ENCODE measurements at places on chromosomes 6 and 20.

GRCh38 chr20:35316086-35316485, 23.9 kb upstream of the FAM83C start:
- DNase-seq: no peak

DNA sequence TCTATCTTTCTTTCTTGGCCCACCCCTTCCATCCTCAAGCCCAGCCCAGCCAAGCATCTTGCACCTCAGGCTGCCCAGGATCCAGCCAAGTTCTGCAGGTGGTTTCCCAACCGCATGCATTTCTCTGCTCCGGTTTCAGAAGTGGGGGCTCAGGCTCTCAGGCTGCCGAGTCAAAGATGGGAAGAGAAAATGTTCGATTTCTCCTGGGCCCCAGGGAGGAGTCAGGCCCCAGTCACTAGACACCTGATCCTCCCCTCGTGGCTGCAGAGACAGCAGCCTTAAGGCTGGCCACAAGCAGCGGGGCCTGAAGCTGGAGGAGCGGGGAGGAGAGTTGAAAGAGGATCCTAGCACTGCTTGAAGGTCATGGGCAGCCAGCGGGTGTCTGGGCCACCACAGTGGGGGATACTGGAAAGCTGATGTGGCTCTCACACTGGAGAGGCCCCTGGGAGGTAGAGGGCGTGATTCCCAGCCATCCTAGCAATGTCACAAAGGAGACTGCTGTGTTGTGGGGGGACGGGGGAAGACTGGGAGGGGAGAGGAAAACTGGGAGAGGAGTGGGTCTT, 42.2 kb upstream of the ZFAND3 start:
- DNase-seq: no peak

- DNase-seq: no peak
These were observed 427 bp upstream of the NFKBIE start for GRCh38 chr6:44265722-44266233.

GRCh38 chr20:48656137-48656536, 171.7 kb downstream of the PREX1 start:
- no peak for DNase-seq

- no peak for DNase-seq
These were observed 59.7 kb downstream of the GRIK2 start for GRCh38 chr6:101453221-101453620.

DNA sequence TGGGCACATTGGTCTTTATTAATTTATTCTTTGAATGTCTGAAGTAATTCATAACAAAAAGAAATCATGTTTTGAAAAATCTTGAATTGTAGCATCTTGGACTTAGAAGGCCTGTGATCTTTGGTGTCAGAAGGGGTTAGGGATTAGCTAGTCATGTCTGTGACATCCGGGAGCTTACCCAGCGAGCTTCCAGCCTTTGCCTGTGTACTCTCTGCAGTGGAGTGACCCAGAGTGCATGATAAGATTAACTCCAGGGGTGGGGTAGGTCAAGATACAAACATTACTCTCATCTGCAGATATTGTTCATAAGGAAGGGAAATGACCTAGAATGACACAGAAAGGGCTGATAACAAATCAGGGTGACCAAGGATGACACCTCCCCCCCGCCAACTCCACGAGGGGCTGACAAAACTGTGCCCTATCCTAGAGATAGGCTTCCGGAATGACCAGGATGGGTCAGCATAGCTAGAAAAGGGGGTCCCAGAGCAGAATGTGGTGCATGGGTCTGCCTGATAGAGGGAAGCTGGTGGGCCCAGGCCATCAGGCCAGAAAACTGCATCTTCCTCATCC, 56.6 kb upstream of the BLCAP start:
- DNase-seq: no peak

GRCh38 chr6:50056242-50056641, 6.5 kb upstream of the DEFB112 start:
- DNase-seq: no peak

DNA sequence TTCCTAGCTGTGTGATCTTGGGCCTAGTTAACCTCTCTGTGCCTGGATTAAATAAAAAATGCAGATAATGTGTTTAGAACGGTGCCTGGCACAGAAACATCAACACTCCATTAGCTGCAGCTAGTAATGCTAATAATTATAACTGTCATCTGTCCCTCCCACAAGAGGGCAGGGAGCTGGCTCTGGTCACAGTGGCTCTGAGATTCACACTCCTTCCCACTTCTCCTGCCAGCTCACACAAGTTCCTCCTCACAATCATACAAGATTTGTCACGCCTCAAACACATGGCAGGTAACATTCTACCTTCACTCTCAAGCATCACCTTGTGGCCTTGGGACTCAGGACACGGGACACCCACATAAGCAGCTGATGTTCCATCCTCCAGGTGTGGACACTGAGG, 2.4 kb downstream of the ADA start:
- DNase-seq: no peak

GRCh38 chr6:129236001-129236517, 353.1 kb downstream of the LAMA2 start:
- no peak for DNase-seq

GRCh38 chr20:63532449-63532971, 4.7 kb downstream of the PTK6 start:
- no peak for DNase-seq

DNA sequence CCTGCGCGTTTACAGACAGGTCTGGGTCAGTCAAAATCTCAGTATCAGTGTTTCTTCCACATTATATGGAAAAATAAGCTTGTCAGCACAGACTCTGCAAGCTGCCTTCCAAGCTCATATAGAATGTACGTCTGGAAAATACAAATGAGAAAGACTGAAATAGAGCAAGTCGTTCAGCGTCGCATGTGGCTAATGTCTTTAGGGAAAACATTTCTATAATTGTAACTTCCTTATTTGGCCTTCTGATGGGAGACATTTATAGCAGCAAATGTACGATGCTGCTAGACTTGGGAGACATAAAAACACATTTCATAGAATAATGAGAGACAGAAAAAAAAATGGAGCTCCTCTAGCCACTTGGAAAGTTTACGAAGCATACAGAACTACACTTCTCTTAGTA, 122.2 kb downstream of the KIF16B start:
- DNase-seq: no peak

GRCh38 chr20:17518339-17519052, 12.7 kb downstream of the BFSP1 start:
- no peak for DNase-seq

DNA sequence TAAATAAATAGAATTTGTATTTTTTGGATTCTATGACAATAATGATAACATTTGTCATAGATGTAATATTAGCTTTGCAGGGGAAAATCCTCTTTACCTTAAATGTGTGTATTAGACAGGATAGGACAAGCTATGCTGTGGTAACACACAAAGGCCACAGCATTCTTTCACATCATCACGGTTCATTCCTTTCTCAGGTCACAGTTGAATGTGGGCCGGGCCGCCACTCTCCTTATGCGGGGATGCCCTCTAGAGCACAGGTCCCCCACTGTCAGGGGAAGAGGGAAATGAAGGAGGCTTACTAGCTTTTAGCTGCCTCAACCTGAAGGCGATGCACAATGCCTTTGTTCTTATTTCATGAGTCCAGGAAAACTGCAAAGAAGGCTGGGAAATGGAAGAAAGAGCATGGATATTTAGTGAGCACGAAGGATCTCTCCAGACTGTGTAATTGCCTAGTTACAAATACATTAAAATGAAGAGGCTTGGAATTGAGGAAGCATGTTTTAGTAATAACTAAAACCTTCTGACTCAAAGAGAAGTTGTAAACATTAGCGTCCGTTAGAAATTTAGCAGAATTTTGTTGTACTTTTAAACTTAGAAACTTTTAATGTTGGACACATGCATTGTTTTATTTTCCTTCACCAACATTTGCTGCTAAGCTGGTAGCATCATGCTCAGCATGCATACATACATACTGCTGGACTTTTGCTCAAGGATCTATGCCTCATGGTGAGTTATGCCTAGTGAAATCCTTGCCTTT, 248.9 kb upstream of the FOXQ1 start:
- no peak for DNase-seq

- no peak for DNase-seq
These were observed 55.5 kb downstream of the TPBG start for GRCh38 chr6:82419132-82419581.

- DNase-seq: no peak
These were observed 383.7 kb upstream of the IRAK1BP1 start for GRCh38 chr6:78483553-78484197.

- DNase-seq: no peak
These were observed 4.1 kb downstream of the EBF4 start for GRCh38 chr20:2696646-2697045.

GRCh38 chr6:30917041-30917440, 3.0 kb downstream of the VARS2 start:
- DNase-seq: no peak

GRCh38 chr6:1592852-1593251, 16.9 kb upstream of the FOXC1 start:
- no peak for DNase-seq
